ENCODE measurements at places on chromosomes 1 and 21.

- no peak for DNase-seq
These were observed 278.5 kb upstream of the C1orf174 start for GRCh38 chr1:4178501-4179113.

DNA sequence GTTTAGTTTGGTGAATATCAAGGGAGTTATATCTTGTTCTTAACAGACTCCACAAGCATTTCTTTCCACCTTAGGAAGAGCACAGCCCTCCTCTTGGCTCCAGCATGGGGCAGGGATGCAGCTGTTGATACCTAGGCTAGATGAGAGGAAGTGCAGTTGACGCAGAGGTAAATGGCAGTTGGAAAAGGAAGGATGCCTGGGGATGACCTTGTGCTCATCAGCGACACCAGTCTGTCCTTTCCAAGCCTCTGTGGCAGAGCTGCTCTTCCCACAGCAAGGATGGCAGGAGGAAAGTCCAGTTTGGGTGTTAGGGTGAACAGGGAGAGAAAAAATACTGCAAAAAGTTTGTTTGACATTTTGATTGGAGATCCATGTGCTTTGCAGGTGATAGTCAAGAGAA, 6.2 kb downstream of the PROX1 start:
- no peak for DNase-seq

DNA sequence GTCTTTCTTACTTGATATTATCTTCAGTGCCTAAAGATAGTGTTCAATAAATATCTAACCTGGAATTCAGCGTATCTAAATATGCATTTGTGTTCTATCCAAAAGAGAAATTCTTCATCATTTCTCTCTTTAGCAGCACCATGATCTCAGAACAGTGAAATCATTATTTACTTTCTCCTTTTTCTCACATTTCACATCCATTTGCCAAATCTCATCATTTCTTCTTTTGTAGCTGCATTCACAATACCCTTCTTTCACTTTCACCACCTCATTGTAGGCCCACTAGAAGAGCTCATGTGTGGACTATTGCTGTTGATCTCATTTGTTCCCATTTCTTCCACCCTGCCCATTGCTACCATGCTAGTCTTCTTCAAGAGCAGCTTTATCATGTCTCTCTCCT, 178.0 kb downstream of the PHTF1 start:
- no peak for DNase-seq

DNA sequence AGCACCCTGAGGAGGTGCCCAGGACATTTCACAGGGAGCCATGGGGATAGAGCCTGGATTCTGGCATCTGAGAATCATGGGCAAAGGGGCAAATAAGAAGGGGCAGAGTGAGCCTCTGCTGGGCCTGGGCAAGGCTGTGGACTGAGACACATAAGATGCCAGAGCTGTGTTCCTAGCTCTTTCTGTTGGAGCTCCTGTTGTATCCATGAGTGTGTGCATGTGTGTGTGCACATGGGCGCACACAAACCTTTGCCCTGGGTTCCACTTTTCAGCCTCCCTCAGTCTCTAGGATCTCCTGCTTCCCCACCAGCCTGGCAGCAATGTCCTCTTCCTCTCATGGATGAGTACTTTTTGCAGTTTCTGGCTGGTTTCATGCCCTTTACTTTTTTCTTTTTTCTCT, 44.0 kb downstream of the ATF3 start:
- DNase-seq, result no peak

DNA sequence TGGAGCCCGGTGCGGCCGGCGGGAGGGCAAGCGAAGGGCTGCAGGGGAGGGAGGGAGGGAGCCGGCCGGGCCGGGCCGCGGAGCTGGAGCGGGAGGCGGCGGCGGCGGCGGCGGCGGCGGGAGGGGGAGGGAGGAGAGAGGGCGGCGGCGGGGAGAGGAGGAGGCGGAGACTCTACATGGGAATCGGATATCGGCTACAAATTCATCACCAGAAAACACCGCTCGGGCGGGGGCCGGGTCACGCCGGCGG, at the start of gene AKT3:
Gene AKT3 (minus strand): TSS at position 42 of the 250 bp plus-strand sequence. CDS start 7,073 bp downstream, outside the sequence.
- DNase-seq, result peak; percentile 86

DNA sequence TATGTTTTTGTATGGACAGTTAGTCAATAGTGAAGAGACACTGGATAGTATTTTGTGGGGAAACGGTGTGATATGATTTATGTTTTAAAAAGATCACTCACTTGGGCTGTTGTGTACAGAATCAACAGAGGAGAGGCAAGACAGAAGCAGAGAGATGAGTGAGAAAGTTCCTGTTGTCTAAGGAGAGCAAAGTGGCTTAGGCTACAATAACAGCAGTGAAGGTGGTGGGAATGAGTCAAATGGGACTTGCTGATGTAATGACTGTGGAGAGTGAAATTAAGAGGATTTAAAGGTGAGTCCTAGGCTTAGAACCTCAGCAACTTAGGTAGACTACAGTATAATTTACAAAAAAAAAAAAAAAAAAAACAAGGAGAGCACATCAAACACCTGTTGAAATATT, 169.2 kb upstream of the HP1BP3 start:
- peak; percentile 58 for DNase-seq

DNA sequence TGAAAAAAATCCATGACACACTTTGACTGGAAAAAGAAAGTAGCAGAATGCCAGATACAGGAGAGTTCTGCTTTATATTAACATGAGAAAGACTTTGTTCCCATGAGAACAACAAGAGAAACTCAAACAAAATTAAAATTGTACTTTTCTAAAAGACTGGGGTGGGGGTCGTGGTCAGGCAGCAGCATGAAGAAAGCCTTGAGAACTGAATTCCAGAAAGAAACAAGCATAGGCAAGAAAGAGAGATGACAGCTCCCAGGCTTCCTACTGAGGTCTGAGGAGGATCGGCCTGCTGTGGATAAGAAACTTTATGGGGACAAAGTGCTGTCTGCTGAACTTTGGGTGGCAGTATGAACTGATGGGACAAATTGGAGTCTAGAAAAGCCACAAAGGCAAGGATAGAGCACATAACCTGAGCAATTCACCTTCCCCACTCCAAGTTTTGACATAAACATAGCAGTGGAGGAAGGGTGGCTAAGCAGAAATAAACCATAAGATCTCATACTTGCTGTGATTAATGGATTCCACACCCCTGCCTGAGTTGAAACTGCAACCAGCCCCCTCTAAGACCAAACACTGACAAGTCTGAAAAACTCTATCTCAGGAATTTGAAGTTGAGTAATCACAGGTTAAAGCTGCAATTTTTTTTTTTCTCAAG, 43.7 kb downstream of the COL6A1 start:
- DNase-seq, result no peak

DNA sequence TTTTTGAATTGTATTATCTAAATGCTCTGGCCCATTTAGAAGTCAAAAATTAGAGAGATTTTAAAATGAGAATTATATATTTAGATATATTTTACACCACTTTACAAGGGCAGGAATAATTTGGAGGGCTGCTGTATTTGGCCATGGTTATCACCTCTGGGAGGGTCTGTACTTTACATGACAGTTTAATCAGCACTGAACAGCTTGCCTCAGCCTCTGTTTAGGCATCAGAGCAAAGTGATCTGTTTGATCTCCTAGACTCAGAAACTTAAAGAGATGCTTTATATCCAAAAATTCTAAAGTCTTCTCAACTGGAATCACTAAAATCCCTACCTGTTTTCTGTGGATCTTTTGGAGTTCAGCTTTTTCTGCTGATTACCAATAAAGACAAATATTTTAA, 5.4 kb upstream of the SPTA1 start:
- DNase-seq, result no peak

GRCh38 chr1:154288661-154289060, 16.2 kb downstream of the HAX1 start:
- DNase-seq, result no peak

- no peak for DNase-seq
These were observed 44.0 kb upstream of the HSD3B1 start for GRCh38 chr1:119462964-119463363.

DNA sequence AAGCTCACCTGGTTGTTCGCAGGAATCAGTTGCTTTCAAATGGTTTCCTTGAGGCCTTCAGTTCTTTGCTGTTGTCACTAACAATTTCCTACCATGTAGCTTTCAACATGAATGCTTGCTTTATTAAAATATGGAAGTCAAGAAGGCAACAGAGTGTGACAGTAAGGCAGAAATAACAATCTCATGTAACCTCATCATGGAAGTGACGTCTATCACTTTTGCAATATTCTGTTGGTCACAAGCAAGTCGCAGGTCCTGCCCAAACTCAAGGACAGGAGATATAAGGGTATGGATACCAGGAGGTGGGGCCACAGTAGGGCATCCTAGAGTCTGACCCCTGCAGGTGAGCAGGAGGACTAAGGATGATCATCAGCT, 296.8 kb upstream of the ZP4 start:
- no peak for DNase-seq

DNA sequence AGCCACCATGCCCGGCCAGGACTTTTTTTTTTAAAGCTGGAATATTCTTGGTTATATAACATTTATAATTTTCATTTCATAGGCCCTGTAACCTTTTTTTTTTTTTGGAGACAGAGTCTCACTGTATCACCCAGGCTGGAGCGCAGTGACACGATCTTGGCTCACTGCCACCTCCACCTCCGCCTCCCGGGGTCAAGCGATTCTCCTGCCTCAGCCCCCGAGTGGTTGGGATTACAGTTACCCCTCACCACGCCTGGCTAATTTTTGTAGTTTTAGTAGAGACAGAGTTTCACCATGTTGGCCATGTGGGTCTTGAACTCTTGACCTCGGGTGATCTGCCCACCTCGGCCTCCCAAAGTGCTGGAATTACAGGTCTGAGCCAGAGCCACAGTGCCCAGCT, 12.6 kb downstream of the ZYG11B start:
- no peak for DNase-seq

DNA sequence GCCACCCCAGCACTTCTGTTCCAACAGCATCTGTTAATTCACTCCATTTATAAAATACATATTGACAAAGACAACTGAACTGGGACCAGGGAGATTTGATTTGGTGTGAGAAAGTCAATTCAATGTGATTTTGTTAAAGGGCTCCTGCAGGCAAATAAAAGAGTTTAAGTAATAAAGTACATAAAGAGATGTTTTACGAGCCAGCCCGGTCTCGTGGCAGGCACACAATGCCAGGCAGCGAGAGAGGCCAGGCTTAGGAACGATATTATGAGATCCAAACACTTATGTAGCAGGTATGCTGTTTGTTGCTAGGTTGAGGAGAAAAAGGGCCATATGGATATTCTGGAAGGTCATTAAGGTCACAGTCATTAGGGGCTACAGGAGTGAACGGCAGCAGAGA, 227.1 kb downstream of the KCTD3 start:
- DNase-seq, result no peak

- DNase-seq, result no peak
These were observed 190.3 kb downstream of the GRIK3 start for GRCh38 chr1:36843906-36844610.

- no peak for DNase-seq
These were observed 10.5 kb downstream of the PADI2 start for GRCh38 chr1:17108786-17109185.

GRCh38 chr1:52814465-52814864, 28.1 kb upstream of the ZYG11A start:
- no peak for DNase-seq

Data from activated CD4-positive, alpha-beta T cell treated with anti-CD3 and anti-CD28 coated beads, Interleukin-2, Interleukin-6, amounts not matched to agents 100 ng/mL and 50 ng/mL, durations not matched to agents 16 hours and 8 hours (primary cell).